ENCODE measurements at places on chromosomes 6 and 20. TPM values are rescaled to one million over a fixed set of nuclear protein-coding genes. Genes with fewer than 3 reads are reported as not detected.

The PTPRT gene
- polyA plus RNA-seq = 0.58 TPM

The ENPP5 gene
- polyA plus RNA-seq = 0.67 TPM

The SNAI1 gene
- 7.8 TPM for polyA plus RNA-seq

DNA sequence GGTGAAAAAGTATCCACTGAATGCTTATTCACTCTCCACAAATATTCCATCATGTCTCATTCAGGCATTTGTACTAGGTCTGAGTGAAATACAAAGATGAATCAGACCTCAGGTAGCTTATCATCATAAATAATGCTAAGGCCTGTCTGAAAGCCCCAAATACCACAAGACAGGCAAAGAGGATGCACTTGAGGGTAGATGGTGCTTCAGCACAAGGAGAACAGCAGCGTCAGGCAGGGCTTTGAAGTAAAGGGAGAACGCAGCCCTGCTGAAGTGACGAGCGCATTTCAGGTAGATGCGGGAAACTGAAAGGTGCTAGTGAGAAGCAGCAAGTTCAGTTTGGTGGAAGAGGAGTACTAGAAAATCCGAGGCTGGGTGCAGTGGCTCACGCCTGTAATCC, 38.7 kb downstream of the MAP3K5 start:
- no peak for DNase-seq
- no peaks in the 10 kb centered on the region for H3K27me3 ChIP-seq

The ZKSCAN4 gene
- polyA plus RNA-seq = 3.1 TPM

GRCh38 chr6:151847064-151847463, 39.6 kb downstream of the ESR1 start:
- peak; percentile 25 for DNase-seq
- H3K27me3 ChIP-seq = no peaks in the 10 kb centered on the region
- no peaks in the 10 kb centered on the region for H3K36me3 ChIP-seq
- no peaks in the 10 kb centered on the region for H3K4me1 ChIP-seq

The NR2E1 gene
- not detected for polyA plus RNA-seq

The BCAS1 gene
- 52.9 TPM for polyA plus RNA-seq

- no peaks in the 10 kb centered on the region for H3K4me1 ChIP-seq
- DNase-seq = no peak
- no peak overlapping the region for H3K4me3 ChIP-seq
- no peak overlapping the region for H3K27ac ChIP-seq
- H3K27me3 ChIP-seq = no peaks in the 10 kb centered on the region
- H3K36me3 ChIP-seq = no peaks in the 10 kb centered on the region
Observed at GRCh38 chr6:122788208-122788607, 850 bp upstream of the SMPDL3A start.

DNA sequence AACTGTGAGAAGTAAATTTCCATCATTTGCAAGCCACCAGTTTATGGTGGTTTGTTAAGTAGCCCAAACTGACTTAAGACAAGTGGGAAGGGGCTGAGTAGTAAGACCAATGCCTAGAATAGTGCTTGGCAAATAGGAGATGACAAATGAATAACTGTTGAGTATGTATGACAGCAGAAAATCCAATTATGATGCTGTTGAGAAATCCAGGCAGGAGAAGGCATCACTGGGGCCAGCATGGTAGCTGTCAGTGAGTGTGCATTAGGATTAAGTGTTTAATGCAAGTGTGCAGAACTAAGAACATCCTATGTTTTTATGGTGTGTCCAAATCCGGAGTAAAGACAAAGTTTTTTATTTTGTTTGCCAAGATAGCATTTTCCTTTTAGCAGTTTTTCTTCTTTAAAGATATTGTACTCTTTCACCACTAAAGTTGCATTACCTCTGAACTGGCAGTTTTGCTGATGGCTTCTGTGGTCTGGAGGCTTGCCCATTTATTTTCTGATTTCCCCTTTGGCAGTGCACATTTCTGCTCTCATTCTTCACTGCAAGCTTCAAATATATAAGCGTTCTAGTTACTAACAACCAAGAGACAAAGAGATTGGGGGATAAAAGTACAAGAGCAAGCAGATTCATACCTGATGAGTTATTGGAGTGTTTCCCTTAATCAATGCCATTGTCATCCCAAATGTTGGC, 289.7 kb downstream of the KCNQ5 start:
- DNase-seq = no peak
- H3K4me1 ChIP-seq = no peaks in the 10 kb centered on the region
- no peaks in the 10 kb centered on the region for H3K27me3 ChIP-seq
- no peaks in the 10 kb centered on the region for H3K36me3 ChIP-seq
- H3K27ac ChIP-seq = no peak overlapping the region
- H3K4me3 ChIP-seq = no peak overlapping the region

DNA sequence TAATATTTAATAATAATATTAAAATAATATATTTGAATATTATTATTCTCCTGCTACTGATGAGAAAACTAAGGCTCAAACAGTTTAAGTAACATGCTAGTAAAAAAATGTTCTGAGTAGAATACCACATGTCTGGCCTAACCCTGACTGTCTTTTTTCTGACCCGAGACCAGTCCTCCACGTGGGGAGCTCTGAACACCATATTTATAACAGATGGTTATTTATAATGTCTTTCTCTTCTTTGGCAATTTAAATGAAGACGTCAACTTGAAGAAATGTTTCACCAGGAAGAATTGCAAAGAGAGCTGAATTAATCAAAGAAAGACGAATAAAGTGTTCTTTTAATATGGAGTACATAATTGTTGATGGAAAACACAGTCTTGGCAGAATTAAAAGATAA, 82.0 kb downstream of the SLC22A3 start:
- H3K4me3 ChIP-seq = no peak overlapping the region
- H3K27ac ChIP-seq = no peak overlapping the region
- no peaks in the 10 kb centered on the region for H3K36me3 ChIP-seq
- H3K27me3 ChIP-seq = no peaks in the 10 kb centered on the region

DNA sequence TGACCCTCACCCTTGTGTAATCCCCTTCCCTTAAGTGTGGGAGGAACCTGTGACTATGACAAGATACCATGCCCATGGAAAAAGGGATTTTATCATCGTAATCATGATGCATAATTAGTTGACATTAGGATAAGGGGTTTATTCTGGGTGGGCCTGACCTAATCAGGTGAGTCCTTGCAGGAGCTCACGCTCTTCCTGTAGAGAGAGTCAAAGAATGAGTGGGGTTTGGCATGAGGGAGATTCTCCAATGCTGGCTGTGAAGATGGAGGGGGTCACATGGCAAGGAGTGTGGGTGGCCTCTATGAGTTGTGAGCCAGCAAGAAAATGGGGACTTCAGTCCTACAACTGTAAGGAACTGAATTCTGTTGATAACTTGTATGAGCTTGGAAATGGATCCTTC, 342.0 kb upstream of the TSHZ2 start:
- H3K36me3 ChIP-seq = no peaks in the 10 kb centered on the region
- H3K27me3 ChIP-seq = no peaks in the 10 kb centered on the region

DNA sequence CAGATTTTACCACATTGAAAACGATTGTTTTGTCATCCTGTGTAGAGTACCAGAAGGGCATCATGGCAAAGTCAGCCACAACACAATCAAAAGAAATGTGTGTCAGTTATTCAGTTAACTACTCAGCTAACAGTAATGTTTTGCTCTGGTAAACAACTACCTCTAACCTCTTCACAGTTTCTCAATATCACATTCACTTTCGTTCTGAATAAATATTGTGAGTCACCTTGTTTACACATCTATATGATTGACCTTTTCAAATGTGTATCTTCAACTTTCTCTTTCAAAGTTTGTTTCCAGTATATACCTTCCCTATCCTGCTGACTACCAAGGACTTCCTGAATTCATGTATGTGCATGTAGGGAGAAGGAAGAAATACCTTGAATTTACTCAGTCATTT, 216.6 kb upstream of the UFL1 start:
- no peaks in the 10 kb centered on the region for H3K36me3 ChIP-seq
- no peak overlapping the region for H3K4me3 ChIP-seq
- H3K27me3 ChIP-seq = no peaks in the 10 kb centered on the region
- DNase-seq = no peak
- H3K4me1 ChIP-seq = no peaks in the 10 kb centered on the region
- H3K27ac ChIP-seq = no peak overlapping the region

DNA sequence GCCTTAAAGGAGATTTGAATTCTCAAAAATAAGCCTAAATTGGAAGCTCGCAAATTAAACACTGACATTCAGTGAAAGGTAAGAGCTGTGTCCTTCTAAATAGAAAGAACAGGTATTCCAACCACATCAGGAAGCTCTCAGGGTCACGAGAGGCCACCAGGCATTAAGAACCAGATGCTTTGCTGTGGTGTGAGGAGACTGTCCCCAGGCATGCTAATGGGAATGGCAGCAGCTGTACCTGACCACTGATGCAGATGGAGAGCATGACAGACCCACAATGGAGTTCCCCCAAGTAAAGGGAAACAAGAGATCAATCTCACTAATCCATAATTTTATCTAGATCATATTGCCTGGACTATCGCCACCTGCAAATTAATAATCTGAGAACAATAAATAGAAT, 658.9 kb upstream of the NOX3 start:
- no peaks in the 10 kb centered on the region for H3K36me3 ChIP-seq
- H3K27ac ChIP-seq = no peak overlapping the region
- H3K27me3 ChIP-seq = no peaks in the 10 kb centered on the region
- no peak for DNase-seq
- H3K4me3 ChIP-seq = no peak overlapping the region
- H3K4me1 ChIP-seq = no peaks in the 10 kb centered on the region

- H3K4me3 ChIP-seq = no peak overlapping the region
- DNase-seq = peak; percentile 28
- no peaks in the 10 kb centered on the region for H3K36me3 ChIP-seq
- no peak overlapping the region for H3K27ac ChIP-seq
- peaks cover 23% of the 10 kb centered on the region for H3K4me1 ChIP-seq
- no peaks in the 10 kb centered on the region for H3K27me3 ChIP-seq
Observed at GRCh38 chr6:47098570-47098993, 56.5 kb upstream of the ADGRF1 start.

DNA sequence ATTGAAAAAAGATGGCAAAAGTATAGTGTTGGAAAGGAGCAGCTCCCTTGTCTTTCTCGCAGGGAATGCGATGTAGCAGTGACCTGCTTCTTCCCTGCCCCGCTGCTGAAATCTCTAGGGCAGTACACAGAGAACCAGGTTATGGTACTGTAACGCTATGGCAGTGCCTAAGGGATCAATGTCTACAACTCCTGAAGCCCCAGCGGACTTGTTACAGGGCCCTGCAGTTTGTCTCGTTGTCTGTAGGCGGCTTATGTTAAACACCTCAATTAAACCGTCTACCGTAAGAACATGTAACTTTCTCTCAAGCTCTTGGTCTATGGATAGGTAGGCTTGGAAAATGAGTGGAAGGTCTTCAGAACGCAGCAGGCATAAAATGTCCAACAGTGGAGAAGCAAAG, 44.8 kb upstream of the SLC17A4 start:
- no peaks in the 10 kb centered on the region for H3K36me3 ChIP-seq
- no peak overlapping the region for H3K27ac ChIP-seq
- H3K4me1 ChIP-seq = no peaks in the 10 kb centered on the region

- no peaks in the 10 kb centered on the region for H3K36me3 ChIP-seq
- no peaks in the 10 kb centered on the region for H3K27me3 ChIP-seq
- no peaks in the 10 kb centered on the region for H3K4me1 ChIP-seq
- no peak overlapping the region for H3K27ac ChIP-seq
- no peak for DNase-seq
Observed at GRCh38 chr20:7912551-7912950, 27.7 kb downstream of the HAO1 start.

- H3K4me1 ChIP-seq = peaks cover 23% of the 10 kb centered on the region
- H3K27me3 ChIP-seq = no peaks in the 10 kb centered on the region
- no peak for DNase-seq
Observed at GRCh38 chr6:125792680-125793079, 1.9 kb downstream of the NCOA7 start.

- DNase-seq = no peak
- no peak overlapping the region for H3K27ac ChIP-seq
- H3K4me3 ChIP-seq = no peak overlapping the region
Observed at GRCh38 chr20:54642864-54643667, 167.7 kb downstream of the DOK5 start.

The FAM83D gene
- polyA plus RNA-seq = 2.5 TPM

The SAMD3 gene
- polyA plus RNA-seq = 0.24 TPM

The SOX18 gene
- polyA plus RNA-seq = 0.67 TPM

- H3K27ac ChIP-seq = no peak overlapping the region
- no peak overlapping the region for H3K4me3 ChIP-seq
- no peaks in the 10 kb centered on the region for H3K27me3 ChIP-seq
- H3K36me3 ChIP-seq = no peaks in the 10 kb centered on the region
- no peaks in the 10 kb centered on the region for H3K4me1 ChIP-seq
Observed at GRCh38 chr6:3518356-3519190, 61.7 kb upstream of the SLC22A23 start.

DNA sequence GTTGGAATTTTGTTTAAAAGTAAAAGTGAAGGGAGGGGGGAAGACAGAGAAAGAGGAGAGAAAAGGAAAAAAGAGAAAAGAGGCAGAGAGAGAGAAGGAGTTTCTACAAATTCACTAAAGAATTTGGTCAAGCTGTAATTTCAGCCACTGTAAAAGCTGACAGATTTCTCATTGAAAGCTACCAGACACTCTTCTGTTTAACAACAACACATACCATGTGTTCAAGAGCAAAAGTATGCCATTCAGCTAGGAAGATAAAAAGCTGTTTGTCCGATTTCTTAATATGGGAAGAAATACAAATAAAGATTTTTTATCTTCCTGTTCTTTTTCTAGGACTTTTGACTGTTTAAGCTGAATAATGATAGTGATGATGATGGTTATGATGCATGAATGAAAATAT, 204.8 kb upstream of the RSPO3 start:
- H3K27ac ChIP-seq = no peak overlapping the region
- no peaks in the 10 kb centered on the region for H3K27me3 ChIP-seq
- DNase-seq = no peak
- no peak overlapping the region for H3K4me3 ChIP-seq
- H3K4me1 ChIP-seq = no peaks in the 10 kb centered on the region
- no peaks in the 10 kb centered on the region for H3K36me3 ChIP-seq

- no peak for DNase-seq
- H3K36me3 ChIP-seq = no peaks in the 10 kb centered on the region
- H3K4me3 ChIP-seq = no peak overlapping the region
- no peaks in the 10 kb centered on the region for H3K27me3 ChIP-seq
- H3K4me1 ChIP-seq = no peaks in the 10 kb centered on the region
- H3K27ac ChIP-seq = no peak overlapping the region
Observed at GRCh38 chr20:20215976-20216727, 151.8 kb upstream of the INSM1 start.

- no peaks in the 10 kb centered on the region for H3K36me3 ChIP-seq
- DNase-seq = no peak
- no peaks in the 10 kb centered on the region for H3K4me1 ChIP-seq
- no peak overlapping the region for H3K27ac ChIP-seq
- no peaks in the 10 kb centered on the region for H3K27me3 ChIP-seq
Observed at GRCh38 chr6:19761121-19761520, 76.0 kb upstream of the ID4 start.
